LoVo (cell line): ENCODE measurements at places on chromosomes 13 and 19.
A peak's percentile ranks its signal among the peaks of the same experiment; 100 is the strongest.

DNA sequence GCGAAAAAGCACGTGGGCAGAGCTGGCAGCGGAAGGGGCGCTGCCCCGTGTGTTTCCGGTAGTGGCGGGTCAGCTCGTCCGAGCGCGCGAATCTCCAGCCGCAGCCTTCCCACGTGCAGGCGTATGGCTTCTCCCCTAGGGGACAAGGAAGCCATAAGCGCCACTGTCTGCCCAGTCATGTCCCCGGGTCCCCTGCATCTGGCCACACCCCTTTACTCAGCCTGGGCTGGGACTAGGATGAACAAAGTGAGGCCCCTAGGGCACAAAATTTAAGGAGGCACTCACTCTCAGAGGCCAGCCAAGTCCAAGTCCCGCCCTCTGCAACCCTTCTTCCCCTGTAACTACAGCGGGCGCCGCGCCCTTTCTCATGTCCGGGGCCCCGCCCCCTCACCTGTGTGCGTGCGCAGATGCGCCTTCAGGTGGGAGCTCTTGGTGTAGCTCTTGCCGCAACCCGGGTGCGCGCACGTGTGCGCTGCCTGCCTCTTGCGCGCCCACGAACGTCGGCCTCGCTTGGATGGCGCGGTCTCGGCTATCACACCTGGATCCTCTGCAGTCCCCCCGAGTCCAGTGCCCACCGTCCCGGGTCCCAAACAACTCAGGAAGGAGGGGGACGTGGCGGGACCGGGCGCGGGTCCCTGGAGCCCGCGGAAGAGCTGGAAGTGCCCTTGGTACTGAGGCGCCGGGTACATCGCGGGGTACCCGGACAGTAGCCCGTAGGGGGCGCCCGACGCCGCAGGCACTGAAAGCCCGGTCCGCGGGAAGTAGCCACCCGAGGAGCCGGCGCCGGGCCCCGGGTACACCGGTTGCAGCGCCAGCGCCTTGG, 1.9 kb downstream of the KLF1 start:
- DNase-seq: peak; percentile 86

DNA sequence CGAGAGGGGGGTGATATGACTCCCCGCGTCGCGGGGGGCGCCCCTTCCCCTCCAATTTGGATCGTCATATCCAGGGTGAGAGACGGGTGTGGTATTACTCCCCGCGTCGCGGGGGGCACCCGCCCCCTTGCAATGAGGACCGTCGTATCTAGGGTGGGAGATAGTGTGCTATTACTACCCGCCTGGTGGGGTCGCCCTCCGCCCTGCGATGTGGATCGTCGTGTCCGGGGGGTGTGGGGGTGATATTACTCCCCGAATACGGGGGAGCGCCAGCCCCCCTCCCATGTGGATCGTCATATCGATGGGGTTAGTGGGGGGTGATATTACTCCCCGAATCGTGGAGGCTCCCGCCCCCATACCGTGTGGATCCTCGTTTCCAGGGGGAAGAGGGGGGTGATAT, 29.2 kb upstream of the RGCC start:
- DNase-seq: no peak

DNA sequence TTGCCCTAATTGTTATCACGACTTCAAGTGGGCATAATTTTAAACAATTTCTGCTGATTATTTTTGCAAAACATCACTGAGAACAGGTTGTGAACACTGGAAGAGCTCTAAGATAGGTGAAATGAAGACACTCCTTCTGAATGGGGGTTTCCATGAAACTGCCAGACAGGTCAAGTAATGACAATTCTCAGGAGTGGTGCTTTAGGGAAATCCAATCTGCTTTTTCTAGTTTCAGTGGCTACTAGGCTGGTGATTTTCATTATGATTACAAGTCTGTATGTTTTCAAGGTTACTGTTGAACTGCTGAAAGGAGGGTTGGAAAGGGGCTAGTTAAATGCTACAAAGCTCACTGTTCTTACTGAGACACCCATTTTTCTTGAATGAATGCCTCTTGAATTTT, 1724.2 kb downstream of the PCDH9 start:
- DNase-seq: no peak

GRCh38 chr19:29530540-29531457, 5.0 kb downstream of the VSTM2B start:
- no peak for DNase-seq

GRCh38 chr13:113646921-113647340, 11.1 kb downstream of the ATP4B start:
- DNase-seq: no peak

DNA sequence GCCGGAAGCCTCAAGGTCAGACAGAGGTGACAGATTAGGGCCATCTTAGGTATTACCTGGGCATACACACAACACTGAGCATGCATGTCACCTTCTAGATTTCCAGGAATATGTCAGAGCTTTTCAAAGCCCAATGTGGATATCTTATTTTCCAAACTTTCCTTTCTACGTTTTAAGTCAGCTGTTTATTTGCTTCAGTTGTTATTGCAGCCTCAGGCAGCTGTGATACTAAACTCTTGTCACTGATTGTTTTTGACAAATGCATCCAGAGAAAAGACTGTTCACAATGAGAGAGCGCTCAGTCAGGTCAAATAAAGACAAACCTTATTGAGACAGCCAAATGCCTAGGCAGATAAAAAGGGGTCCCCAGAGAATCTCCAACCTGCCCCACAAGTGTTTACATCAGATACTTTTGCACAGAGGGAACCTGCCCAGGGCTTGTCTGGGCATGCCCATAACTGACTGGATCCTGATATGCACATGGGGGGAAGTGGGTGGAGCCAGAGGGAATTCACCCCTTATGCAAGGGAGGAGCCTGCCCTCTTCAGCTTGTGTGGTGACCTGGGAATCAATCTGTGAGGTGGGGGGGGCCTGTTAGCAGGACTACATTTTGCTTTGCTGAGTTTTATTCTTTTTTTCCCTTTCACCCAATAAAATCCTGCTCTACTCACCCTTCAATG, 28.5 kb downstream of the MED4 start:
- DNase-seq: peak; percentile 77

DNA sequence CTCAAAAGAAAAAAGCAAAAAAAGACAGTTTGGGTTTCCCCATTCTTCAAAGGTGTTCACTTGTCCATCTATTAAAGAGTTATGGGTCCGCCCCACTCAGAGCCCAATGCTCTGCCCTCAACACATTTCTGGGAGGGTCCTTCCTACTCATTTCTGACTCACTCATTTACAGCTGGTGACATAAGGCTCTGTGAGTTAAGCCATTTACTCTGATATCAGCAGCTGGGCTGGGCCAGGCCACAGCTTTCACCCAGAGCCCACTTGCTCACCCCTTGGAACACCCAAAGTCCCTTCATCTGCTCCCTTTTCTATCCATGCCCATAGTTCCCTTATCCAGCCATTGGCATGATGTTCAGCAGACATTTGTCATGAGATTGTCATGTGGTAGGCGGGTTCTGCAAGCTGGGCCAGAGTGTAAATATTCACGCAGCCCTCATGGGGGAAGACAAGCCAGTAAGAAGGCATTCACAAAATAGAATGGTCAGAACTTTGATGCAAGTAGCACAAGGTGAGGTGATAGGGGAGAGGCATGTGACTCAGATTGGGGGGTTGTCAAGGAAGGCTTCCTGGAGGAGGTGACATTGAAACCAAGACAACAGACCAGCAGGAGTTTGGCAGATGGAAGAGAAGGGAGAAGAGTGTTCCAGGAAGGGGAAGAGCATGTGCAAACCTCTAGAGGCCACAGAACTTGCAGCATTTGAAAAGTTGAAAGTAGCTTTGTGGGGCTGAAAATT, 5.9 kb downstream of the MAST1 start:
- DNase-seq: no peak

DNA sequence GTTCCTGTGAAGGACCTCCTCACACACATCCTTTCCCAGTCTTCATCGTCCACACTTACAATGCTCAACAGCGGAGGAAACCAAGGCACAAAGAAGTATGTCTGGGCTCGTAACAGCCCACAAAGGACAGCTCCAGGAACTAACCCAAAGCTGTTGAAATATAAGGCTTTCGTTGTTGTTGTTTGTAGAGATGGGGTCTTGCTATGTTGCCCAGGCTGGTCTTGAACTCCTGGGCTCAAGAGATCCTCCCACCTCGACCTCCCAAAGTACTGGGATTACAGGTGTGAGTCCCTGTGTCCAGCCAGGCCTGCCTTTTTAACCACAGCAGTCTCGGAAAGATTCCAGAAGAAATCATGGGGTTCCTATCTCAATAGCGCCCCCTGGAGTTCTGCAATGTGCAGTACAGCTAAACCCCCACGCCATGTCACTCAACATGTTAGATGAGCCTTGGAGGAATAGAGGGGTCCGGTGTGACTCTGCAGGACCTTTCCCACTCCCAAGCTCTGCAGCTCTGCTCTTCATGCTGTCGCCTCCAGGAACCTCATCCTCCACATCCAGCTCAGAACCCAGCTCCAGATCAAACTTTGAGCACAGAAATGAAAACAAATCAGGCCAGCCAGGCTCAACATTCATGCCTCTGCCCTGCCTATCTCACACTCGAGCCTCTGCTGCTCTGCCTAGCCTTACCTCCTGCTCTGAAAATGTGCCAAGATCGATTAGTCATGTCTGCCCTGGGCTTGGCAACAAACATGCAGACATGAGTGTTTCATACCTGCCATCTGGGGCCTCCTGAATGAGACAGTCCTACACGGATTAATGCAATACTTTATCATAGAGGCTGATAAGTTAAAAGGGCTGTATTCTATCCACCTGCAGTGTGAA, 7.5 kb downstream of the PLA2G4C start:
- DNase-seq: peak; percentile 29

GRCh38 chr19:38564981-38565690, 52.6 kb downstream of the MAP4K1 start:
- DNase-seq: no peak

GRCh38 chr19:6890938-6891337, 3.6 kb downstream of the ADGRE1 start:
- no peak for DNase-seq

DNA sequence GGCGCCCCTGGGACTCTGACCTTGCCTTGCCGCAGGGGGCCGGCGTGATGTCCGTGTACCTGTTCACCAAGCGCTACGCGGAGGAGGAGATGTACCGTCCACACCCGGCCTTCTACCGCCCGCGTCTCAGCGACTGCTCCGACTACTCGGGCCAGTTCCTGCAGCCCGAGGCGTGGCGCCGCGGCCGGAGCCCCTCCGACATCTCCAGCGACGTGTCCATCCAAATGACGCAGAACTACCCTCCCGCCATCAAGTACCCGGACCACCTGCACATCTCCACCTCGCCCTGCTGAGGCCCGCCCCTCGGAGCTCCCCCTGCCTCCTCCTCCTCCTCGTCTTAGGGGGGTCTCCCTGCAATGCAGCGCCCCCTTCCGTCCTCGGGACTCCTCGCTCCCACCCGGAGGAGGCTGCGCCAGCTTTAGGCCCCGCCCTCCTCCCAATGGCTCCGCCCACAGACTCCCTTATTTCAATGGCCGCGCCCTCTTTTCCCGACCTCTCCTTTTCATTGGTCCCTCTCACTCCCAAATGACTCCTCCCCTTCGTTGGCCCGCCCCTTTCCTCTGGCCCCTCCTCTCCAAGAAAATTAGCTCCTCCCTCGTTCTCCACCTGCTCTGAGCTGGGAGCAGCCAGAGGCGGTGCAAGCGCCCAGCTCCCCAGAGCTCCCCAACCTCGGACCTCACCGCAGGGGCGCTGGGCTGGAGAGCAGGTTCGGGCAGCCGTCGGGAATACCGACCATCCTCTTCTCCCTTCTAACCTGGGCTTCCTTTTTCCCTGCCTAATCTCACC, 20.5 kb upstream of the CACNG8 start:
- no peak for DNase-seq

DNA sequence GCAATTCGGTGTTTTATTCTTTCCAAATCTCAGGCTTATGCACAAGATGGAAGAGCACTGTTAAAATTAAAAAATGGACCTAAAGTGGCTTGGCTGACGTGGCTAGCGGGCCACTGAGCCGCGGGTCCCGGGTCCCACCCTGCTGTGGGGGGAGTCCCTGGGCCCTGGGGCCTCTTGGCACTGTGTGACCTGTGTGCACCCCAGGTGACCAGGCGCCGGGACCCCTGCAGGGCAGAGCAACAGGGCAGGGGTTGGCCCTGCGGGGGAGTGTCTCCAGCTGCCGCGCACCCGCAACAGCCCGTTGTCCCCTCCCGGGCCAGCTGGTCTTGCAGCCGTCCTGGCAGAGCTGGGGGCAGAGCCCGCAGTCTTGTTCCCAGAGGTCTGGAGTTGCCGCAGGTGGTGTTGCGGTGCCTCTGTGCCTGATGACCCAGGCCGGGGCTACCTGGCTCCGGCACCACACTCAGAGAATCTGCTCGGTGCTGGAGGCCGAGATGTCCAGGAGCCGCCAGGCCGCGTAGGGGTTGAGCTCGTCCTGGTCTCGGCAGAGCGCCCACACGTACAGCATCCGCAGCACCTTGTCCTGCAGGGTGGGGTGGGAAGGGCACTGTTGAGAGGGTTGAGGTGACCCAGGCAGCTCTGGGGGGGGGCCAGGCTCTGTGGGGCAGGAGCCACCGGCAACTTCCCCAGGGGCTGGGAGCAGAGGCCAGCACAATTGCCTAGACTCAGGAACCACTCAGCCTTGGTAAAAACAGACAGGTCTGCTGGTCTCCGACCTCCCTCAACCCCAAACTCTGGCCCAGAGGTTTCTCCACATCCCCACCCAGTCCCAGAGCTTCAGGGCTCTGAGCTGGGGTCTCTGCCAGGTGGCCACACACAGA, 1.0 kb upstream of the CTXN1 start:
- DNase-seq: no peak

GRCh38 chr13:99124794-99125316, 75.8 kb upstream of the UBAC2 start:
- no peak for DNase-seq

DNA sequence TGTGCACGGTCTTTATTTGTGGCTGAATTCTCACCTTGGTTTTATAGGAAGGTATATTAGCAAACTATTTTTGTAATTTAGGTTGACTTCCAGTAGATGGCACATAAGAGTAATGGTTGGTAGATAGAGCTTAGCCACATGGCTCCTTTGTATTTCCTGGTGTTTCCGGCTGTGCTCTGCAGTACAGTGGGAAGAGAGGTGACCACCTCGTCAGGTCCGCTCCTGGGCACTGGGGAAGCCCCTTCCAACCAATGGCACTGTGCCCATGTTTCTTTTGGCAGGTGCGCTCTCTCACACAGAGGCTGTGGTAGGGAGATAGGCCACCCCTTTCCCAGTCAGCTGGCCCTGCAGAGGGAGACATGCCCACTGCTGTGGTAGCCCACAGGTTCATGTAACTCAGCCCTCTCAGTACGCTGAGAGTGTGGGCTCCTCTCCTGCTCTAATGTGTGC, 74.3 kb upstream of the ATP12A start:
- DNase-seq: peak; percentile 40

- DNase-seq: no peak
Measured at GRCh38 chr13:37029617-37030016, 29.0 kb downstream of the EXOSC8 start.

DNA sequence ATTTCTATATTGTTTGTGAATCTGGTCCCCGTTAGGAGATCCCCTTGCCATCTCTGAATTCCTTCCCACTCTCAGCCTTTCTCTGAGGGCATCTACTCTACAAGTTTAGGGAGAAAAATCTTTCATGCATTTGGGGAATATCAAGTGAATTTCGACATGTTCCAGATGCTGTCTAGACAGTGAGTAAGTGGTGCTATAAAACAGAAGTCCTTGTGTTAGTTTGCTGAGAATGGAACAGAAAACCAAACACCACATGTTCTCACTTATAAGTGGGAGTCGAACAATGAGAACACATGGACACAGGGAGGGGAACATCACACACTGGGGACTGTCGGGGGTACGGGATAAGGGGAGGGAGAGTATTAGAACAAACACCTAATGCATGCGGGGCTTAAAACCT, 5.1 kb downstream of the OR7A10 start:
- no peak for DNase-seq

- DNase-seq: no peak
Measured at GRCh38 chr13:65937251-65937650, 1292.9 kb downstream of the PCDH9 start.

GRCh38 chr19:1725100-1726064, 27.9 kb upstream of the ONECUT3 start:
- peak; percentile 43 for DNase-seq

- DNase-seq: no peak
Measured at GRCh38 chr19:33690378-33691029, 68.8 kb downstream of the CHST8 start.
